ENCODE measurements at places on chromosomes 6 and 20.

DNA sequence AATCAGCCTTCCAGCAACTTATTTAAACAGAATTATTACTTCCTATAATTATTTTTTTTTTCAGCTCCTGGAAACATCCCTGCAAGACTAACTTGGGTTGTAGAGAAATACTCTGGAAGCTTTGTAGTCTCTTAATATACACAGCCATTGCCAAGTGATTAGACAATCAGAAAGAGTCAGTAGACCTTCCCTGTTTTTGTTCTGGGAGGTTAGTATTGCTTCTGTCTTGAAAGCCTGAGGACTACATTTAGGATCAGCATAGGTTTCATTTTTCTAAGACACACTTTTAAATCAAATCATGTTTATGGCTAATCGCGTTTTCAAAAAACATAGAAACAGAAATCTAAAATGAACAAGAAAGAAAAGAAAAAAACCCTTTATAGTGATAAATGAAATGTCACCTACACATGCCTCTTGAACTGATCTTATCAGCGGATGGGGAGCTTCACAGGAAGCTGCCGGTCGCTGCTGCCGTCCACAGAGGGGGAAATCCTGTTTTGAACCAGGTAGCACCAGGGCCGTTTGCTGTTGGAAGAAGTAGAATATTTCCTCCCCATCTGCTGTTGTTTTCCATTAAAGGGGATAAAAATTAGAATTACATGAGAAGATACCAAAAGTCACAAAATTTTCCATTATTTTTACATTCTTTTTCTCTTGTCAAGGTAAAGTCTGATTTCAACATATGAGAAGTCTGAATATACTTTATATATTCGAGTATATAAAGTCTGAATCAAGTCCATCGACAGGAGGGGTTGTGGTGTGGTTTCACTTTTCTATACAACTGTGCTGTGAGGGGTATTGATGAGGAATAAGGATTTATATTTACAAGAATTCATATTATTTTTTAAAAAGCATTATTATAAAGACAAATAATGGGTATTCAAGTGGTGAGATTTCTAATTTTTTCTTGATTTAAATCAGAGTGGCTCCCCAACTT is 94.6 kb downstream of the ARMC2 start:
- DNase-seq: peak; percentile 34

DNA sequence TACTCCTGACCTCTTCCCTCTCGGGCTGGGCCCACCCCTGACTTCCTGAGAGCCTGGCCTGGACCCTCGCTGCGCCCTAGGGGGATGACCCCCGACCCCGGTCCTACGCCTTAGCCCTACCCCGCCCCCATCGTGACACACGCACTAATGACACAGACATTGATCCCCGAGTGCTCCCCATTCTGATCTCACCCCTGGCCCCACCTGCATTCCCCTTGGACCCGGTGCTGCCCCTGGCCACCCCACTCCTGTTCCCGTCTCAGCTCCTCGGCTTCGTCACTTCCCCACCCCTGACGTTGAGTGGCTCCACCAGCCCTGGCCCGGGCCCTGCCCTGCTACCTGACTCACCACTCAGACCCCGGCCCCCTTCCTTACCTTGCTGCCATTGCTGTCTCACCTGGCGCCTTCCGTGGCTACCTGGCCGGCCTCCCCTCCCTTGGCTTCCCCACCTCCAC is 12.1 kb downstream of the RBCK1 start:
- no peak for DNase-seq

GRCh38 chr6:14108571-14109410 is 8.8 kb upstream of the CD83 start:
- DNase-seq: peak; percentile 89

- no peak for DNase-seq
Measured at GRCh38 chr20:49388744-49389143, 93.7 kb downstream of the KCNB1 start.

DNA sequence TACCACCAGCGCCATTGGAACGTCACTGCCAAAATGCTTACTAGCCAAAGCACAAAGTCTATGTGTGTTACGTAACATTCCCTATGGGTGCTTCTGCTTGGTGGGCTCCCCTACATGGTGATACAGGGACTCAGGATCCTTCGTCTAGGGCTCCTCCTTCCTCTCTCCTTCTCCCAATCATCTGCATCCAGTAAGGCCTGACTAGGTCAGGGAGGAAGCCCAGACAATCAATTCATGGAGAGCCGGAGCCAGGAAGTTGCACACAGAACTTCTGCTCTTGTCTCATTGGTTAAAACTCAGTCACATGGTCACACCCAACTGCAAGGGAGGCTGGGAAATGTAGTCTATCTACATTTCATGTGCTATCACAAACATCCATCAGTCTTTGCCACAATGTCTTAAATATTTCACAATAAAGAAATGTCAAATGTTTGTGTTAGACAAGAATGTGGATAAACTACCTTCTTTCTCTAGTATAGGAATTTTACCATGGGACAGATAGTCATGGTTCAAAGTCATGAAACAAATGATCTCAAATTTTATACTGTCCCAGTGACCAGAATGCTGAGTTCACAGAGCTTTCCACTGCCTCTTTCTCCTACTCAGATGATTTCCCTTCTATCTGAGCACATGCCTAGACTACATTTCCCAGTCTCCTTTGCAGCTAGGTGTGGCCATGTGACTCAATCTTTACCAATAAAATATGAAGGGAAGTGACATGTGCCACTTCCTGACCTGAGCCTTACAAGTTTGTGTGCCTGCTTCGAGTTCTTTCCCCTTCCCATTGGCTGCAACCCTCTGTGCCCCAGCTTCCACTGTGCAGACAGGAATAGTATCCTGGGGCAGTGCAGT is 9.3 kb upstream of the KCNK15 start:
- peak; percentile 89 for DNase-seq

GRCh38 chr20:57567471-57568079 is 6.7 kb downstream of the PCK1 start:
- no peak for DNase-seq

Measured in hematopoietic multipotent progenitor cell treated with erythropoietin and hydrocortisone succinate and interleukin-3 and kit ligand, for 6 days (in vitro differentiated cells).